ENCODE measurements at places on chromosomes 7 and 10.

GRCh38 chr10:6091630-6092029, 2.8 kb downstream of the RBM17 start:
- DNase-seq: no peak

DNA sequence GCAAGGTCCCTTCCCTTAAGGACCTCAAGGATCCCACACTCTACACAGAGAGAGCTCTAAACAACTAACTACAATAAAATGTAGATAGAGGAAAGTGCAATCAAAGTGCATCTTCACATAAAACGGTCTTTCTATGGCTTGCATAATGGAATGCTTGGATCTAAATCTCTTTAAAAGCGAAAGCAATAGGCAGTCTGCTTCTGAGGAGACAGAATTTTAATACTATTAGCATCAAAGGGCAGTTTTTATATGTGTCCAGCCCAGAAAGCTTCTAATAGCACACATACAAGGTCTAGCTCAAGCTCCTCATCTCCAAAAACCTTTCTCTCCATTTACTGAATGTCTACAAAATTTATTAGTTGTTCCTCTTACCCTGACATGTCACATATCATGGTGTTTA, 101.5 kb upstream of the C1GALT1 start:
- DNase-seq: no peak

- DNase-seq: no peak
These were observed 99.6 kb downstream of the NEURL1 start for GRCh38 chr10:103593022-103593570.

- DNase-seq: no peak
These were observed 106.1 kb upstream of the SLC13A1 start for GRCh38 chr7:123305840-123306375.

- no peak for DNase-seq
These were observed 40.4 kb downstream of the ASAH2 start for GRCh38 chr10:50210876-50211275.

GRCh38 chr7:39950473-39951225, 593 bp downstream of the CDK13 start:
- peak; percentile 29 for DNase-seq

DNA sequence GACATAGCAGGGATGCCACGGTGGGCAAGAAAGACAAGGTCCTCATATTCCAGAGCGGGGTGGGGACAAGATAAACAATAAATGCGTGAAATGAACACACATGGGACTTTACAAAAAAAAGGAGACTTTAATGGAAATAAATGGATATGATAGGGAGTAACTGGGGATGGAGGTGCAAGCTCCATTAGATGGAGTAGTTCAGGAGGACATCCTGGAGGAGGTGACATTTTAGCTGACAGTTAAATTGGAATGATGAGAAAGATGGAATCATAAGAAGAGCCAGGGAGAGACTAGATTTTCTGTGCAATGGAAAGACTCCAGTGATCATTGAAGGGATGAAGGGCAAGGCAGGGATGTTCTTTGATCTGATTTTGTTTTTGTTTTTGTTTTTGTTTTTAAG, 83.6 kb upstream of the MYL10 start:
- DNase-seq: no peak

- peak; percentile 81 for DNase-seq
These were observed 1.5 kb downstream of the PVRIG start for GRCh38 chr7:100221231-100221718.

- DNase-seq: no peak
These were observed 69.8 kb downstream of the HDAC9 start for GRCh38 chr7:18565337-18565736.

DNA sequence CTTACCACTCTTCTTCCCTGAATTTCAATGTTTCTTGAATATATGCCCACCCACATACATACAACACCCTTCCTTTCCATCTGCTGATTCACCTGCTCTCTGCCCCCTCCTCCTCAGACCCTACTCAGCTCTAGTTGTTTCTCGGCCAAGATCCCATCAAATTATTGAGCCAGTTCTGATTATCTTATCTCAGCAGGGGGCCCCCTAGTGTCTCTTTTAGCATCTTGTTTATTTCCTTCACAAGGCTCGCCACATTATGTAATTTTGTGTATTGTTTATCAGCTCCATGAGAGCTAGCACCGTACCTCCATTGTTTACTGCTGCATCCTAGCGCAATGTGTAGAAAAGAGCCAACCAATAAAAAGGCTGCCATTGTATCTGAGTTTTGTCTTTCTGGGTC, 71.9 kb downstream of the FAM13C start:
- DNase-seq: no peak

DNA sequence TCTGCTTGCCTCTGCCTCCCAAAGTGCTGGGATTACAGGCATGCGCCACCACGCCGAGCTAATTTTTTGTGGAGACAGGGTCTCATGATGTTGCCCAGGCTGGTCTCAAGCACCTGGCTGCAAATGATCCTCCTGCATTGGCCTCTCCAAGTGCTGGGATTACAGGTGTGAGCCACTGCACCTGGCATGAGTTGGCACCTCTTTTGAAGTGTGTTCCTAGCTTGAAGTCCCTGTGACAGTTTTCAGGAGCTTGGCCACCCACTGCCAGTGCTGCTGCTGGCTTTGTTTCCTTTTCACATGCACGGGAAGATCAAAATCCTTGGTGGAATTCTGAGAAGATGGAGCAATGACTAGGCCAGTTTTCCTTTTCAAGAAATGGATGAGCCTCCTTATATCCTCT, 126.3 kb downstream of the NRP1 start:
- DNase-seq: no peak

- no peak for DNase-seq
These were observed 236.9 kb downstream of the CREB5 start for GRCh38 chr7:28649189-28649588.

- no peak for DNase-seq
These were observed 10.6 kb downstream of the WDR86 start for GRCh38 chr7:151399305-151399601.

DNA sequence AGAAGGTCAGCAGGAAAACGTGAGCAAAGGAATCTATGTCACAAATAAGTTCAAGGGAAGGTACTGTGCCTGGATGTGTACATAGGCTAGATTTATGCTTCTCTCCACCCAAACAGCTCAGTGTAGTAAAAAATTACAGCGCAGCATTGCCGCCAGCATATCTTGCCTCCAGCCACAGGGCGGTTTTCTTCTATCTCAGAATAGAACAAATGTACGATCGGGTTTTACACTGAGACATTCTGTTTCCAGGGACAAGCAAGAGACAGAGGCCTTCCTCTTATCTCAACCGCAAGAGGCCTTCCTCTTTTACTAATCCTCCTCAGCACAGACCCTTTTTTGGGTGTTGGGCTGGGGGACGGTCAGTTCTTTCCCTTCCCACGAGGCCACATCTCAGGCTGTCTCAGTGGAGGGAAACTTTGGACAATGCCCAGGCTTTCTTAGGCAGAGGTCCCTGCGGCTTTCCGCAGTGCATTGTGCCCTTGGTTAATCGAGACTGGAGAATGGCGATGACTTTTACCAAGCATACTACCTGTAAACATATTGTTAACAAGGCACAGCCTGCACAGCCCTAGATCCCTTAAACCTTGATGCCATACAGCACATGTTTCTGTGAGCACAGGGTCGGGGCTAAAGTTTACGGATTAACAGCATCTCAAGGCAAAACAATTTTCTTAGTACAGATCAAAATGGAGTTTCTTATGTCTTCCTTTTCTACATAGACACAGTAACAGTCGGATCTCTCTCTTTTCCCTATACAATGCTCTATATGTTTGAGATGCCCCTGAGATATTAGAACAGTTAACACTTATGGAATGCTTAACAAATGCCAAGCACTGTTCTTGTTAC, 11.6 kb upstream of the ABHD11 start:
- no peak for DNase-seq

DNA sequence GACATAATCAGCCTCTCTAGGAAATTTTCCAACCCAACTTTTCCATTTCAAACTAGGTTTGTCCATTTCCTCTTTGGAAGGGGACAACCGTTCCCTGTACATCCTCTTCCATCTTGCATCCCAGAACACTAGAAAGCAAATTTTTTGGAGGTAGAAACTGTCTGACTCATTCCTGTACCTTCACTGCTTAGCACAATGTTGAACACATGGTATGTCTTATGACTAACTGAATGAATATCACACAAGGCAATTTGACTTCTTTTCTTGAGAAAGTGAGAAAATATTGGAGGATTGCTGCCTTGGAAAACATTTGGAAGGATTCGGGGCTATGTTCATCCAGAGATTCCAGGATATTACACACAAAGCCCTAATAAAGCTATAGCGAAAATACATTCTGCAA, 289.1 kb downstream of the FGFR2 start:
- DNase-seq: no peak

DNA sequence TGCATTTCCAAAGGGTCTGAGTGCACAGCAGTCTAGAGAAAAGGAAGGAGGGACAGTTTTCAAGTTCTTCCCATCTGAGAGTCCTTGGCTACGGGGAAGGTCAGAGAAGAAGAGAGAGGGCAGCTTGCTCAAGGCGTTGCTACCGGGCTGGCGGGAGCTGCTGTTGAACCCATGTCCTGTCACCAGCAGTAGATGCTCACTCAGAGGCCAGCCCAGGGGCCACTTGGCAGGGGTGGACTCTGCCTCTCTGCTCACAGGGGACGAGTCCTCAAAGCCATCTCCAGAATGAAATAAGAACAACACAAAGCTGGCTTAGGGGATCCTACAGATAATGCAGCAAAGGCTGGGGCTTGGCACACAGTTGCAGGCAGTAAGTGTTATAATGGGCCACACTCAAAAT, 231.5 kb downstream of the TNS3 start:
- DNase-seq: no peak

DNA sequence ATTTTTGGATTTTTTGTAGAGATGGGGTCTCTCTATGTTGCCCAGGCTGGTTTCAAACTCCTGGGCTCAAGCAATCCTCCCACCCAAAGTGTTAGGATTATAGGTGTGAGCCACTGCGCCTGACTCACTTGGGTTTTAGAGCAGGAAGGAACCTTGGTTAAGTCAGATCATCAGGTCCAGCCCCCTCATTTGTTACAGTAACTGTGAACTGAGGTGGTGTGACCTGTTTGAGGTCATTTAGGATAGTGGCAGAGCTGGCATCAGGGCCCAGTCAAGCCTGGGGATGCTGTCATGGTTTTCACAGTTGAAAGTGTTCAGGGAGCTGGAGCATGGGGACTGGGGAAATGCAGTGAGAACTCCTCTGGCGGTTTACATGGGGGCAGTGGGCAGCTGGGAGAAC, 159.6 kb downstream of the TAX1BP1 start:
- DNase-seq: no peak

GRCh38 chr10:123529146-123529760, 136.9 kb upstream of the GPR26 start:
- no peak for DNase-seq

DNA sequence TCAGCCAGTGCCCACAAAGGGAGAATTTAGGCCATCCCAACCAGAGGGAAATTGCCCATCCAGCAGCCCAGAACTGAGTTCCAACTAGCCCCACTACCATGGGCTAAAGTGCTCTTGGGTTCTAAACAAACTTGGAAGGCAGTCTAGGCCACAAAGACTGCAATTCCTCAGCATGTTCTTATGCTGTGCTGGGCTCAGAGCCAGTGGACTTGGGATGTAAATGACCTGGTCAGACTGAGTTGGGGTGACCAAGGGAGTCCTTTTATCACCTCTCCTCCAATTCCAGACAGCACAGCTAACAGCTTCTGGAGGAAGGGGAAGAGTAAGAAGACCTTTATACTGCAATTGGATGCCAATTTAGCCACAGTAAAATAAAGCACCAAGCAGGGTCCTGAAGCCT, 607.2 kb upstream of the KCND2 start:
- DNase-seq: no peak

GRCh38 chr10:131445623-131446022, 134.1 kb upstream of the TCERG1L start:
- DNase-seq: no peak

GRCh38 chr7:100583132-100584053, 2.5 kb downstream of the LRCH4 start:
- peak; percentile 56 for DNase-seq

All from GM10248 (cell line).